HCT116 (cell line): ENCODE measurements at places on chromosomes 2 and 18. TPM values are rescaled to one million over a fixed set of nuclear protein-coding genes. Genes with fewer than 3 reads are reported as not detected.

DNA sequence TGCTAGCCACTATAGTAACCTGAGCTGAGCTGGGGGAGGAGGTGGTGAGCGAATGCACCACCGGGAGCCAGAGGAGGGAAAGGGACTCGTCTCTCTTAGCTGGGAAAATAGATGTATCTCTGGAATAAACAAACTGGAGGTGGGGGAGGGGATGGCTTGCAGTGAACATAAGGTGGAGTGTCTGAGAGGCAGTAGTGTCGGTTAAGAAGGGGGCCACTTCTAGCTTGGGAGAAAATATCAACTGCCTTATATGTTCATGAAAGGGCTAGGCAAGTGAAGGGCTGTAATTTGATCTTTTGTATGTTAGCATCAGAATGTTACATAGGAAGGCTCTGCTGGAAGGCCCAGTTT, 2.2 kb downstream of the SETBP1 start:
- no peak for DNase-seq

GRCh38 chr2:32783469-32783868, 155.6 kb downstream of the TTC27 start:
- DNase-seq, result no peak

DNA sequence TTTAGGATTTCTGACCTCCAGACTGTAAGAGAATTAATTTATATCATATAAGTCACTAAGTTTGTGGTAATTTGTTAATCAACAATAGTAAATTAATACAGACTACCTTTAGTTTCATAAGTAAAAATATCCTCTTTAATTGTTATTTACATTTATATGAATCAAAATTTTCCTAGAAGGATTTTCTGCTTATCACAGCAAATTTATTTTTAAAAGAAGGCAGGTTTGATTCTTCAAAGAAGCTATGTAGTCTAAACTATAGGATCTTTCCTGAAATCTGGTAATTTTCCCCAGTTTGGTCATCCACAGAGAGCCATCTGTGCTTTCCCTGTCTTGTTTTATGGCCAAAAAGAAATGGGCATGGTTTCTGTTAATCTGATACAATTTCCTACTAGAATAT, 13.1 kb upstream of the VRK2 start:
- DNase-seq, result no peak

GRCh38 chr2:178723786-178724346, 83.4 kb downstream of the TTN start:
- DNase-seq, result no peak

GRCh38 chr2:133676392-133677130, 108.3 kb upstream of the NCKAP5 start:
- DNase-seq, result no peak

DNA sequence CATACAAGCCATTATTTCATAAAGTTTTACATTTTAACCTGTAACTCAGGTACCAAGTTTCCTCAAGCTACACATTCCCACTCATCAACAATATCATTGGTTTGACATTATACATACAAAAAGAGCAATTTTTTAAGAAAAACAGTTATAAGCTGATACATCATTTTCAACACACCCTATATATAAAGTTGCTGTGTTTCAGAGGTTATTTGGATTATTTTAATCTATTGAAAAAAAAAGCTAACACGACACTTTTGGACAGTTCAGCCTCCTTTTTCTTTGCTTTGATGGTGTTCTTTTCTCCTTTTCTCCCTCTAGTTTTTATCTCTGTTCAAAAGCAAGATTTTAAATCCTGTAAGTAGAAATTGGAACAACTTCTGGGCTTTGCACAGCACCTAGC, 175.9 kb upstream of the CREB1 start:
- no peak for DNase-seq

- no peak for DNase-seq
Measured at GRCh38 chr2:206764673-206765241, 371 bp downstream of the MDH1B start.

- DNase-seq, result no peak
Measured at GRCh38 chr2:121288454-121289231, 3.6 kb upstream of the TFCP2L1 start.

DNA sequence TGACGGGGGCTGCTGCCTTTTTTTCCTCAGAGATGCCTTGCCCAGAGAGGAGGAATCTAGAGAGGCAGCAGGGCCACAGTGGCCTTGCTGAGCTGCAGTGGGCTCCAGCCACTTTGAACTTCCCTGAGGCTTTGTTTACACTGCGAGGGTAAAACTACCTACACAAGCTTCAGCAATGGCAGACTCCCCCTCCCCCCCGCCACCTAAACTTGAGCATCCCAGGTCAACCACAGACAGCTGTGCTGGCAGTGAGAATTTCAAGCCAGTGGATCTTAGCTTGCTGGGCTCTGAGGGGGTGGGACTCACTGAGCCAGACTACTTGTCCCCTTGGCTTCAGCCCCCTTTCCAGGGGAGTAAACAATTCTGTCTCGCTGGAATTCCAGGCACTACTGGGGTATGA, 11.8 kb downstream of the SYT4 start:
- DNase-seq, result no peak

DNA sequence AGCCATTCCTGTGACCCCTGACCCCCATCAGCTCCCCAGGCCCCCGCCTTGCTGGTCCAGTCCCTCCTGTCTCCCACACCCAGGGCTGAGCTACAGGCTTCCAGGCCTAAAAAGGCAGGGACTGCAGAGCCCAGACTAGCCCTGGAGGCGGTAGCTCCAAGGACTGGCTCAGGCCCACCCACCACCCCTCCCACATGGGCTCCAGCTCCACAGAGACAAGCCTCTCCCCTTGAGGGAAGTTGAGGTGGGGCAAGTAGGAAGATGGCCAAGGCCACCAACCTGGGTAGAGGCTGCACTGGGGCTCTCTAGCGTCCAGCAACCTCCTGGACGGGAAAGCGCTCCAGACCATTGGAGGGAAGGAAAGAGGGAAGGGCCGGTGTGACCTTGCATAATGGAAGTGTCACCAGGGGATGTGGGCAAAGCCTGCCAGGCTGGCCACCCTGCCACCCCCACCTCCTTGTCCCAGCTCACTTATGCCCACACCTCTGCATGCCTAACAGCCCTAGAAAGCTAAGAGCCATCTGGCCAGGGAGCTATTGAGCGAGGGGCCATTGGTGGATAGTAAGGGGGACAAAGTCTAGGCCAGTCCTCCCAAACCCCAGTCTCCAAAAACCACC, 63.1 kb downstream of the TNS1 start:
- DNase-seq, result no peak

The NEUROD1 gene
- not detected for total RNA-seq

The NCKAP5 gene
- total RNA-seq, result 0.30 TPM

The DYNAP gene
- not detected for total RNA-seq
